HFF-Myc (cell line): ENCODE measurements at places on chromosomes 3 and 15.

GRCh38 chr3:72300621-72301020, 515.7 kb upstream of the PROK2 start:
- DNase-seq: no peak

GRCh38 chr3:125684199-125684598, 88.9 kb upstream of the OSBPL11 start:
- DNase-seq: no peak

DNA sequence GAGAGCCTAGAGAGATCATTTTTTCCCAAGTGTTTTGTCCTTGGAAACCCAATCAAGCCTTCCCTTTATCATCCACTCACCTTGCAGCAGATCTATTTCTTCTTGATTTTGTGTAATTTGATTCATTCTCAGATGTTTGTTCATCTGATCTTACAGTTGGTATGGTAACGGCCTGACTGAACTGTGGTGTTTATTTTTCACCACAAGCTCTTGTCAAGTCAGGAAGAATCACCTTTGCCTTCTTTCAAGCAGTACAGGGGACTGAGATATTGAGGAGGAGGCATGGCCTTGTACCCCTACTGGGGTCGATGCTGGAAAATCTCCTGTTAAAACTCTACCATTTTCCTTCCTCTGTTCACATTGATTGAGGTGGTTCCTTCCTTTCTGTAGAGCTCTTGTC, 361.4 kb upstream of the CFAP20DC start:
- no peak for DNase-seq

DNA sequence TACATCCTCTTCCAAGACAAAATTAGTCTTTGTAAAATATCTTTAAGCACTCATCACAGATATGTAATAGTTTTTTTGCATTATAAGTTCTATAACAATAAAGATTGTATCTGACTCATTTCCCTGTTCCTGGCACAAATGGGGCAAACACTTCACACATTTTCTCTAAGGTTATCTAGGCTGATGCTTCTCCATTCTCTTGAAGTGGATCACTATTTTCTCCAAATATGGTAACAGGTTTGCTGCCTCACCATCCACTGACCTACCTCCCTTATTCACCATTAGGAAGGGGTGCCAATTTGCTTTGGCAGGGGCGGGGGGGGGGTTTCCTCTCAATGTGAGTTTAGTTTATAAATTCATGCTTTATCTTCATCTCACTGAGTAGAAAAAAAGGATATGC, 767.7 kb upstream of the LMCD1 start:
- no peak for DNase-seq

- DNase-seq: no peak
Measured at GRCh38 chr3:133119176-133119575, 81.0 kb downstream of the TMEM108 start.

DNA sequence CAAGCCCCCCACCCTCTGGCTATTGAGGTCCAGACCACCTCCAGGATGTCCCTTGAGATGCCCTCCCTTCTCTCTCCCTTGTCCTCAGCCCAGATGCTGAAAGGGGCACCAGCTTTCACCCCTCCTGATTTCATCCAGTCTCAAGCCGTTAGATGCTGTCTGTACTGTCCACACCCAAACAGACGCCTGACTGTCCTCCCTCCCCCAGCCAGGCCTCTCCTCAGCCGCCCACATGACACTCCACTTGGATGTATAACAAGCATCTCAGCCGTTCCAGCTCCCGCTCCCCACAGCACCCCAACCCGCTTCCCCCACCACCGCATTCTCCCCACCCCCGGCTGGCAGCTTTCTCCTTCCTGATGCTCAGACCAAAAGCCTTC, 25.0 kb upstream of the CYP11A1 start:
- DNase-seq: no peak

DNA sequence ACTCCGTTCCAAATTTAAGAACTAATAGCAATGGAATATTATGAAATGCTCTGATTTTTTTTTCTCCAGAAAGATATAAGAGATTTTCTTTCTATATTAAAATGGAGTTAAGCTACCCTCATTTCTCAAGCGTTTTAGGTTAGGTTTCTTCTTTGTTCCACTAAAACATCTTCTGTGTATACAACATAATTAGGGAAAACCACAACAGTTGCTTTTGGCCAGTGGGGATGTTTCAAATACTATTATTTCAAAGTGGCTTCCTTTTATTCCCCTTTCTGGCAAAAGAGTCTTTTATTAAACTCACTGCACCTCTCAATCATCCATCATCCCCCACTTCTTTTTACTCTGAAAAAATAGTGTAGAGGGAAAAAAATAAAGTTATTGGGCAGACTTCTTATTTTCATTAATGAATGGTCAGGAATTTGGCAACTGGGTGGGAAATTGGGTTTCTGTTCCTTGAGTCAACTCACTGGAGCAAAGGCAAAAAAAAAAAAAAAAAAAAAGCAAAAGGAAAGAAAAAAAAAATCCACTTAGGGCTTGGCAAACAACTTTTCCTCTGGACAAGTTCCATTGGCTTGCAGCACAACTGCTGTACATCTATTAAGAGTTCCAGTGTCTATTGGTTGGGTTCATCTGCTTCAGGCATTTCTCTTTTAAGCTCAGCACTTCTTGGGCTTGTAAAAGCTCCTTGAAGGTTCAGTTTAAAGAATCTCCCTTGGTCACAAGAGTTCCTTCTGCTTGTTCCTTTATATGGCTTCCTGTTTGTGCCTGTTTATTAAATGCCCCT, 963.4 kb downstream of the ROBO1 start:
- peak; percentile 72 for DNase-seq
